AG09319 (cell line): ENCODE measurements at places on chromosomes 3 and 15.

DNA sequence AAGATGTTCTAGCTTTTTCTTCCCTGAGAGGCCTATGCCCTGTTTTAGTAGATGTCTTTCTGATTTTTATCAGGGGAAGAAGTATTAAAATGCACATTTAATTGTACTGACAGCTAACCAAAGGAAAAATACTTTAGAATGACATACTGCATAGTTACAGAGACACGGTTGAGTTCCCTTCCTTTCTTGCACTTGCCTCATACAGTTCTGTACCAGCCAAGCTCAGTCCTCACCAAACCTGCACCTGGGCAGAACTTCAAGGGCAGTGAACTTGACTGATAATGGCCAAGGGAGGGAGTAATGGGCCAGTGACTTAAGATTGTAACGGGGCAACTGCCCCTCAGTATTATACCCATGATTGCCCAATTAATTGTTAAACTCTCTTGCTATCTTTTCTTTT, 34.1 kb upstream of the RASGRP1 start:
- no peak for DNase-seq

DNA sequence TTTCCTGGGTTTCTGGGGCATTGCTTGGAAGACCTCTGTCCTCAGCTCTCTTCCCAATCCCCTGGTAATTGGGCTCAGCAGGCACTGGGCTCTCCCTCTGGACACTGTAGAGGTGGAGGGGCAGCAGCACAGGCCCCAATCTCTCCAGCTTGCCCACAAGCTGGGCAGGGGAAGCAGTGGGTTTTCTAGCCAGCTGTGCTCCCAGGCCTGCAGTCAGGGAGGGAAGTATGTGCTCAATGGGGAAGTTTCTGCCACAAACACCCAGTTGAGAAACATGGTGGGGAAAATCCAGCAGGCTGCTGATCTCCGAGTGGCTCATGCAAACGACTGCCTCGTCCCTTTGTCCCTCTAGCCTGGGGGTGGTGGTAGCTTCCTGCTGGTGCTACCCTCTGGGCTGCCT, 12.8 kb upstream of the RFT1 start:
- DNase-seq: no peak

- DNase-seq: no peak
Measured at GRCh38 chr15:38558372-38559059, 6.1 kb downstream of the RASGRP1 start.

GRCh38 chr15:62913246-62913645, 129.3 kb upstream of the TPM1 start:
- no peak for DNase-seq

GRCh38 chr15:88716543-88717381, 77.9 kb downstream of the ISG20 start:
- DNase-seq: no peak
